Activated naive CD8-positive, alpha-beta T cell treated with anti-CD3 and anti-CD28 coated beads, Interleukin-2, amount 10 ng/mL, durations not matched to agents 7 days and 5 days (primary cell): ENCODE measurements at places on chromosomes 2 and 18. TPM values are rescaled to one million over a fixed set of nuclear protein-coding genes. Genes with fewer than 3 reads are reported as not detected.

DNA sequence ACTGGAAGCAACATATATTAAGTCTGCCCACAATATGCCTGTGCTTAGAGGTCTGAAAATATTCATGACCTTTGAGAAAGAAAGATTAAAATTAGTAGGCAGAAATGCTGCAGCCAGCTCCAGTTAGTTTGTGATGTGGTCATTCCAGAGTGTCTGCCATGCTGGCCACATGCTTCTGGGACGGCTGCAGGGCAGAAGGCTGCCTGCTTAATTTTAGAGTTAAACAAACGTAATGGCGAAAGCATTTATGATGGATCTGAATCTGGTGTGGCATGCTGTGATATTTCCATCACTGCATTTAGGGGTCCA is 95.4 kb downstream of the FHOD3 start:
- H3K36me3 ChIP-seq, result no peaks in the 10 kb centered on the region
- H3K27me3 ChIP-seq, result peaks cover 4% of the 10 kb centered on the region
- no peak overlapping the region for H3K4me3 ChIP-seq
- H3K27ac ChIP-seq, result no peak overlapping the region
- DNase-seq, result no peak
- no peaks in the 10 kb centered on the region for H3K4me1 ChIP-seq

WNT6 gene
- total RNA-seq, result not detected

LIMS2 gene
- total RNA-seq, result 21.7 TPM

- no peaks in the 10 kb centered on the region for H3K27me3 ChIP-seq
- DNase-seq, result no peak
- no peaks in the 10 kb centered on the region for H3K4me1 ChIP-seq
- H3K36me3 ChIP-seq, result no peaks in the 10 kb centered on the region
- H3K4me3 ChIP-seq, result no peak overlapping the region
Measured at GRCh38 chr18:42437001-42437400, 482.0 kb downstream of the PIK3C3 start.

GRCh38 chr18:63848159-63848558 is 39.3 kb upstream of the SERPINB2 start:
- no peaks in the 10 kb centered on the region for H3K4me1 ChIP-seq
- no peak for DNase-seq
- no peak overlapping the region for H3K27ac ChIP-seq
- H3K36me3 ChIP-seq, result no peaks in the 10 kb centered on the region
- no peak overlapping the region for H3K4me3 ChIP-seq
- peaks cover 12% of the 10 kb centered on the region for H3K27me3 ChIP-seq

TNFAIP6 gene
- not detected for total RNA-seq

DNA sequence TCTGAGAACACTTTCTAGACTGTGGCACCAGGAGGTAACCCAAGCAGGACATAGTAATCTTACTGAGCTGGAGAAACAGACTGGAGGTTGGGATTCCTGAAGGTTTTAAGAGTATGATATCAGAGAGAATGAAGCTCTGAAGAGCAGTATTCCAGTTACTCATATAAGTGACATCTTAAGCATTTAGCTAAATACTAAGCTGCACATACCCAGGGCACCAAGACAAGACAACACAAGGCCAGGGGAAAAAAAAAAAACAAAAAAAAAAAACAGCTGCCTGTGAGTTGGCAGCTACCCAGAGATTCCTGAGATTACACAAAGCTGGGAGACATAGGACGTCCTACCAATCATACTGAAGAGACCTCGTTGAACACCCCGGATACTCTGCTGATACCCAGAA is 175.8 kb downstream of the SRBD1 start:
- no peak for DNase-seq
- H3K4me1 ChIP-seq, result no peaks in the 10 kb centered on the region
- no peak overlapping the region for H3K4me3 ChIP-seq
- no peak overlapping the region for H3K27ac ChIP-seq
- peaks cover 32% of the 10 kb centered on the region for H3K36me3 ChIP-seq
- H3K27me3 ChIP-seq, result no peaks in the 10 kb centered on the region
